ENCODE measurements at places on chromosomes 6 and 20.

- no peak for DNase-seq
Observed at GRCh38 chr6:168606722-168607121, 165.7 kb downstream of the SMOC2 start.

- no peak for DNase-seq
Observed at GRCh38 chr6:43070028-43070632, 6.0 kb upstream of the PTK7 start.

- no peak for DNase-seq
Observed at GRCh38 chr20:33499355-33499754, 9.5 kb downstream of the CBFA2T2 start.

DNA sequence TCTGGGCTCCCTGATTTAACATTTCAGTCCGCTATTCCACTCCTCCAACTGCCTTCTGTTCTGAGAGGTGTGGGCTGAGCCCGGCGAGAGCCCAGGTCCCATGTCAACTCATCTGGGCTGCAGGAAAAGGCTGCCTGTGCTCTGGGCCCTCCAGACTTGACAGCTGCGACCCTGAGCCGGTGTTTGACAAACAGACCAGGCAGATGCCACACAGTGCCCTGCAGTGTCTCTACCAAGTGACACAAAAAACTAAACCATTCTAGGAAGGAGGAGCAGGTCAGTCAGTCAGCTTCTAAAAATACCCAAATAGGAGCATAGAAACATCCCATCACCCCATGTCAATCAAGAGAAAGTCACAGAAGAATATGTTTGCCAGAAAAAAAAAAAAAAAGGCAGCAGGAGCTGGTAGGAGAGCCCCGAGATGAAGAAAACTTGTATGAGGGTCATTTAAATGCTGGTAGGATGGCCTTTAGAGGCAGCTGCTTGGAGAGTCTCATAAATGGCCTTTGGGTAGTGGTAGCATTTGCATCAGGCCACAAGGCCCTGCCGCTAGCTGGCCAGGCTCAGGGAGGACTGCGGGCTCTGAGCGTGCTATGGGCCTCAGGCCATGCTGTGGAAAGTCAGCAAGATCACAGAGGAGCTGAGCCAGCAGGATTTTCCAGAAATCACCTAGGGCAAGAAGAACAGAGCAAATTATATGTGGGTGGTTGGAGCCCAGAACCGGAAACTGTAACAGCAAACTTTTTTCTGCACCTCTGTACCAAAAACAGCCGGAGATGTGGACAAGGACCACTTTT is 36.6 kb upstream of the GFOD1 start:
- no peak for DNase-seq

DNA sequence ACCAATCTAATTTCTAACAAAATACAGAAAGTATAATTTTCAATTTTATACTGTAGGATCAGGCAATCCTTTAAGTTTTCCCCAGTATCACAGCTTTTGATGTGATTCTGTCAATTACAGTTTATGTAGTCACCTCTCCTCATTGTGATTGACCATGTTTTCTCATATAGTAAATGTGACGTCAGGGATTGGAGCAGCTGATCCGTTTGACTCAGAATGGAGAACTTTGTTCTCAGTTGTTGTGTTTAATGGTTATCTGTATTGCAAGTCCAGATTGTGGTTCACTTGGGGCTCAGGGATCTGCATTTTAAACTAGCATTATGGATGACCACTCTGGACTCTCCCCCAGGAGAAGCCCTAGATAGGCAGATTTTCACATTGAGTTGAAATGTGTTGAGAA is 90.6 kb downstream of the DNAH8 start:
- DNase-seq: no peak

GRCh38 chr6:44471271-44471981 is 83.9 kb downstream of the CDC5L start:
- DNase-seq: no peak

GRCh38 chr6:56062836-56063235 is 184.5 kb downstream of the COL21A1 start:
- DNase-seq: no peak

- DNase-seq: peak; percentile 33
Observed at GRCh38 chr6:22145823-22146677, 150.8 kb downstream of the PRL start.

- DNase-seq: no peak
Observed at GRCh38 chr6:24780206-24780605, 5.5 kb downstream of the GMNN start.

GRCh38 chr6:102798636-102799035 is 1405.1 kb downstream of the GRIK2 start:
- DNase-seq: no peak

DNA sequence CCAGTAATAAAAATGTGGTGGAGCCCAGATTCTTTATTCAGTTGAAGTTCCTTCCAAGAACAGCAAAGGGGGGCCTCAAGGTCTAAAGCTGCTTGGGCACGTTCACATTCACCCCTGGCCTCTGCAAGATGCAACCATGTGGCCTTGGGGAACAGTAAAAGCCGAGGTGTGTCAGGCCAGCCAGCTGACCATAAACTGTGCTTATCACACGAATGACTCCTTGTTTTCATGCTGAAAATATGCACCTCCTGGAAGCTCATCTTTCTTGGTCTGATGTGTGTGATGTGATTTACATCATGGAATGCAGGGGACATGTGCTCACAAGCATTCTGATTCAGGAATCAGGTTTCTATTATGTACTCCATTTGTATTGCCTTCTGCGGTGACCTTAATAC is 211.6 kb upstream of the MARCKS start:
- DNase-seq: peak; percentile 46

GRCh38 chr20:15236812-15237211 is 899.4 kb upstream of the FLRT3 start:
- peak; percentile 13 for DNase-seq

DNA sequence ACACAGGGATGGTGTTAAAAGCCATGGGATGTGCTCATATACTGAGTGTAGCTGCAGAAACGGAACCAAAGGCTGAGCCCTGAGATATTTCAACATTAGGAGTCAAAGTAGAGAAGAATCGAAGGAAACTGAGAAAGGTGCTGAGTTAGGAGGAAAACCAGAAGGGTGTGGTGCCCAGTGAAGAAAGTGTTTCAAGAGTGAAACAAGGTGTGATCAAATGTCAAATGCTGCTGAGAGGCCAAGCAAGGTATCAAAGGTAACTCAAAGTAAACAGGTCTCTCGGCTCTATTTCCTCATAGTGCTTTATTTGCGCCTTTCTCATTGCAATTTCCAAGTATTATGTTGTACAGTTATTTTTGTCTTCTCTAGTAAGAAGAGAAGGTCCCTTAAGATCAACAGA is 94.1 kb downstream of the PRDM1 start:
- DNase-seq: no peak

DNA sequence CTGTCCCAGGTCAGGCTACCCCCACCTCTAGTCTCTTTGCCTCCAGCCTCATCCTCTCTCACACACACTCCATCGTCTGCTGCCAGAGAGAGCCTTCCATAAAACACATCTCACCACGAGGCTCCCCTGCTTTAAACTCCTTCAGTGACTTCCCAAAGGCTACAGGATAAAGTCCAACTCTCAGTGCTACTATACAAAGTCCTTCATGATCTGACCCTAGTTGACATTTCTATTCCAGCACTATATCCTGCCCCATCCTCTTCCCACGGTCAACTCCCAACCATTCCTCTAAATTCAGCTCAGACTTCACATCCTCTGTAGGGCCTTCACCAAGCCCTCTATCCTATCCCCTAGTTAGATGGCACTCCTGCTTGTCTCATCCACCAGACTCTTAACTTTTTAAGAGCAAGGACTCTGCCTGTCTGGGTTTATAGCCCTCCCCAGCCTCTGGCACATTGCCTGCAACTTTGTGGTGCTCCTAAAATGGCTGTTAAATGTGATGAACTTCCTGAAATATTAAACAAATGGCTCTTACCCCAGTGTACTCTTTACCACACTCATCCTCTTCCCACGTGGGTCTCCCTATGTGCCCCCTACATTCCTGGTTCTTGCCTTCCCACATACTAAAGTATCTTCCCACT is 36.1 kb downstream of the KIF16B start:
- DNase-seq: no peak

GRCh38 chr6:160034036-160034930 is 65.4 kb downstream of the IGF2R start:
- DNase-seq: no peak

DNA sequence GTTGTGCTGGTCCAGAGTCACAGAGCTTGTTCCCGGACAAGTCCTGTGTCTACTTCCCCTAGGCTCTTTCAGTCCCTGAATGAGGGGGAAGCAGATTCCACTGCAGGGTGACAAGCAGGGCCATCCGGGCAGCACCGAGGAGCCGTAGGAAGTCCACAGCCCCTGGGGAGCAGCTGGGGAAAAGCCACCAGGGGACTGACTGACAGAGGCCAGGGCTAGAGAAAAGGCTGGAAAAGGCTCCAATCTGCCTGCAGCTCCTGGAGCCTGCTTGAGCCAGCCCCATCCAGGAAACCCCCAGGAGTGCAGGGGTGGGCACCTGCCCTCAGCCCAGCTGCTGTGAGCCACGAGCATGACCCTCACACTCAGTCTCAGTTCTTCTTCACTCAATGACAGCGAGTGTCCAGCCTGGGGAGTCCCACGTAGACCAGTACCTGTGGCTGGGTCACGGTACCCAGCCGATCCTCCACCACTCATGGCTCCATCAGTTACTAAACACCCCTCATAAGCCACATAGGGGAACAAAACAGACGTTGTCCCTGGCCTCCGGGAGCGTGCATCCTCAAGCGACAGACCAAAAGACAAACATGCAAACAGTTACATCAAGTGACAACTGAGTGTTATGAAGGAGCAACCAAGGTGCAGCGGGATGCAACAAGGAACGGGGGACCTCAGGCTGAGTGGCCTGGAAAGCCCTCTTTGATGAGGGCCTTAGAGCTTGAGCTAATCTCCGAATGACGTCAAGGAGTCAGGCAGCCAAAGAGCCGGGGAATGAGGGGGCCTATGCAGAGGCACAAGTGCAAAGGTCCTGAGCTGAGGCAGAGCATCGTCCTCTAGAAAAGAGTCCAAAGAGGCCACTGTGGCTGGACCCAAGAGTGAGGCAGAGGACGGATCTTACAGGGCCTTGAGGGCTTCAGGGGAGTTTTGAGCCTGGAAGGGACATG is 24.8 kb upstream of the VSTM2L start:
- no peak for DNase-seq

DNA sequence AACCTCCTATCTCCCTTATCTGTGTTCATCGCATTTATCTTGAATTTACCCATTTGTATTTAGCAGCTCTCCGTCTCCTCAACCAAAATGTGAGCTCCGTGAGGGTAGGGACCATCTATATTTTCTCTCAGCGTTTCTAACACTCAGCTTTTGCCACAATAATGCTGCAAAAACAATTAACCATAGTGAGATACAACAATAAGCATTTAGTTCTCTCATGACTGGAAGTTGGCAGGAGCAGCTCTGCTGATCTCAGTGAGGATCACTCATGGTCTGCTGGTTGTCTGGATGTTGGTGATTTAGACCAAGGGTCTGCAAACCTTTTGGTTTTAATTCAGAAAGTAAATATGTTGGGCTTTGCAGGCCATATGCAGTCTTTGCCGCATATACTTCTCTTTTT is 394.8 kb upstream of the RNF217 start:
- no peak for DNase-seq

DNA sequence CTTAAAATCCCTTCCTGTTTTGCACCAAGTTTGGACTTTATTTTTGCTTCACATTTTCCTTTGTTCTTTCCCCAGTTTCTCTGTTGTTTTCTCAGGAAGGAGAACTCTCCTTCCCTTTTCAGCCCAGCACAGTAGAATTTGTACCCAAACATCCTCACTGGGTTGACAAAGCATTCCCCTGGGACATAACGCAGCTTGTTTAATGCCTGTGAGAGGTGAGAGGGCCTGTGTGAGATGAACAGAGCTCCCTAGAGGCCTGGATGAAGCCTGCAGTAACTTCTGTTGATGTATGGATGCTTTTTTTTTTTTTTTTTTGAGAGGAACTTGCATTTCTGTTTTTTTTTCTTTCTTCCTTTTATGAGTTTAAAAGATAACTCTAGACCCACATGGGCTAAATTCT is 104.9 kb upstream of the SLC22A23 start:
- no peak for DNase-seq
